ENCODE measurements at places on chromosomes 16 and 17.

GRCh38 chr16:6153901-6154300 lies 1056.3 kb upstream of the EEF2KMT start:
- DNase-seq = no peak

- DNase-seq = no peak
Measured at GRCh38 chr16:11245988-11246387, 10.0 kb downstream of the SOCS1 start.

GRCh38 chr16:19210968-19211367 lies 42.9 kb downstream of the SYT17 start:
- DNase-seq = no peak

GRCh38 chr16:81273223-81273950 lies 34.9 kb downstream of the BCO1 start:
- no peak for DNase-seq

DNA sequence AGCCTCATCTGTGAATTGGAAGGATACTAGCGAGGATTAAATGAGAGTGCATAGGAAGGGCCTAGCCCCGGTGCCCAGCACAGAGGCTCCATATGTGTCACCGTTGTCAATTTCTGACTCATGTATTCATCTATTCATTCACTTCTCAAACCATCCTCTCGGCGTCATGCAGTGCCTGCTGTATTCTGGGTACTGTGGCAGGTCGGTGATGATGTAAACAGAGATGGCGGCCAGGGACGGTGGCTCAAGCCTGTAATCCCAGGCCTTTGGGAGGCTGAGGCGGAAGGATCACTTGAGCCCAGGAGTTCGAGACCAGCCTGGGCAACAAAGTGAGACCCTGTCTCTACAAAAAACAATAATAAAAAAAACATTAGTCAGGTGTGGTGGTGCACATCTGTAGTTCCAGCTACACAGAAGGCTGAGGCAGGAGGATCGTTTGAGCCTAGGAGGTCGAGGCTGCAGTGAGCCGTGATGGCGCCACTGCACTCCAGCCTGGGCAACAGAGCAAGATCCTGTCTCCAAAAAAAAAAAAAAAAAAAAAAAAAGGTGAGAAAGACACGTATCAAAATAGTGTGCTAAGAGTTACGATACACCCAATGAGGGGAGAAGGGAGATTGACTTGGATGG lies 4.3 kb upstream of the PPP1R1B start:
- DNase-seq = no peak

- DNase-seq = no peak
Measured at GRCh38 chr17:31067691-31068184, 27.0 kb upstream of the NF1 start.

DNA sequence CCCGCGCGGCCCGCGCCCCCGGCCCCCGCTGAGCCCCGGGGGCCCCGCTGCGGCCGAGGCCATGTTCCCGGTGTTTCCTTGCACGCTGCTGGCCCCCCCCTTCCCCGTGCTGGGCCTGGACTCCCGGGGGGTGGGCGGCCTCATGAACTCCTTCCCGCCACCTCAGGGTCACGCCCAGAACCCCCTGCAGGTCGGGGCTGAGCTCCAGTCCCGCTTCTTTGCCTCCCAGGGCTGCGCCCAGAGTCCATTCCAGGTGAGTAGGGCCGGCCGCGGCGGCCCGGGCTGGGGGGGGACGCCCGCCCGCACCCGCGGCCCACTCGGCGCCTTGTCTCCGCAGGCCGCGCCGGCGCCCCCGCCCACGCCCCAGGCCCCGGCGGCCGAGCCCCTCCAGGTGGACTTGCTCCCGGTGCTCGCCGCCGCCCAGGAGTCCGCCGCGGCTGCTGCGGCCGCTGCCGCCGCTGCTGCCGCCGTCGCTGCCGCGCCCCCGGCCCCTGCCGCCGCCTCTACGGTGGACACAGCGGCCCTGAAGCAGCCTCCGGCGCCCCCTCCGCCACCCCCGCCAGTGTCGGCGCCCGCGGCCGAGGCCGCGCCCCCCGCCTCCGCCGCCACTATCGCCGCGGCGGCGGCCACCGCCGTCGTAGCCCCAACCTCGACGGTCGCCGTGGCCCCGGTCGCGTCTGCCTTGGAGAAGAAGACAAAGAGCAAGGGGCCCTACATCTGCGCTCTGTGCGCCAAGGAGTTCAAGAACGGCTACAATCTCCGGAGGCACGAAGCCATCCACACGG lies 504 bp downstream of the MAZ start:
- DNase-seq = peak; percentile 60

- DNase-seq = no peak
Measured at GRCh38 chr16:47067203-47067602, 76.5 kb downstream of the NETO2 start.

DNA sequence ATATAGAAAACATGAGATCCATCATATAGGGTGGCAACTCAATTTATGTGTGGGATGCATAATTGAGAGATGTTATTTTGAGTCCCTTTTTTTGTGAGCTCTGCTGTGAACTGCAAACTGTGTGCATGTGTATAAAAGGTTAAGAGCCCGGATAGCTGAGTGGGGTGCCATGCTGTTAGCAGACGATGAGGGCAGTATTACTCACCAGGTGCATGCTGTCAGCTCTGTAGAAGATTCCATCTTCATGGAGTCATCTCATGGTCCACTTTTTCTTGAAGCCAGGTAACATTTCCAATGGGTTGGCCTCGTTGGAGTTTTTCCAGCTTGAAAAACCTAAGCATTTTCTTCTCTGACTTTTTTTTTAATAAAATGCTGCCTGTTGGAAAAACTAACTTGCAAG lies 43.0 kb upstream of the RHBDL3 start:
- no peak for DNase-seq

DNA sequence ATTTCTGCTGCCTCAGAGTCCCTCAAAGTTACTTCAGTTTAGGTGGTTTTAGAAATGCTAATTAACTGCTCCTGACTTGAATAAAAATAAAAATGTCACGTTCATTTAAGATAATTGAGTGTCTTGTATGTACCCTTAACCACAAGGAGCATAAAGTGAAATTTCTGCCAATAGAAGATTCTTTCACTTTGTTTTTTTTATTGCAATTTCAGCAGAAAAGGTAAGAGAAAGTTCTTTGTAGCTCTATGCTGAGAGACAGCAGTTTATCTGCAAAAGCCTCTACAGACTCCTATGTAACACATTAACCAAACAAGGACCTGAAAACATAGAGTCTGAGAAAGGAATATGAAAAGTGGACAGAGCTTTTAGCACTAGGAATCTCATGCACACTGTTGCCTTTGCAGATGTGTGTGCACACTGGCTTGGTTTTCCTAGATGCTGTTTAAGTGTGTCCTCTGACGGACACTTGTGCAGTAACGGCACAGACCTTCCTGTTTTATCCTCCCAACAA lies 11.6 kb downstream of the ARHGAP44 start:
- no peak for DNase-seq

- no peak for DNase-seq
Measured at GRCh38 chr17:44801880-44802279, 28.2 kb downstream of the GJC1 start.

- DNase-seq = no peak
Measured at GRCh38 chr16:13587181-13587580, 332.8 kb upstream of the ERCC4 start.

- no peak for DNase-seq
Measured at GRCh38 chr17:17837380-17837821, 615 bp upstream of the SREBF1 start.

GRCh38 chr17:79946352-79947231 lies 89.1 kb downstream of the TBC1D16 start:
- no peak for DNase-seq

DNA sequence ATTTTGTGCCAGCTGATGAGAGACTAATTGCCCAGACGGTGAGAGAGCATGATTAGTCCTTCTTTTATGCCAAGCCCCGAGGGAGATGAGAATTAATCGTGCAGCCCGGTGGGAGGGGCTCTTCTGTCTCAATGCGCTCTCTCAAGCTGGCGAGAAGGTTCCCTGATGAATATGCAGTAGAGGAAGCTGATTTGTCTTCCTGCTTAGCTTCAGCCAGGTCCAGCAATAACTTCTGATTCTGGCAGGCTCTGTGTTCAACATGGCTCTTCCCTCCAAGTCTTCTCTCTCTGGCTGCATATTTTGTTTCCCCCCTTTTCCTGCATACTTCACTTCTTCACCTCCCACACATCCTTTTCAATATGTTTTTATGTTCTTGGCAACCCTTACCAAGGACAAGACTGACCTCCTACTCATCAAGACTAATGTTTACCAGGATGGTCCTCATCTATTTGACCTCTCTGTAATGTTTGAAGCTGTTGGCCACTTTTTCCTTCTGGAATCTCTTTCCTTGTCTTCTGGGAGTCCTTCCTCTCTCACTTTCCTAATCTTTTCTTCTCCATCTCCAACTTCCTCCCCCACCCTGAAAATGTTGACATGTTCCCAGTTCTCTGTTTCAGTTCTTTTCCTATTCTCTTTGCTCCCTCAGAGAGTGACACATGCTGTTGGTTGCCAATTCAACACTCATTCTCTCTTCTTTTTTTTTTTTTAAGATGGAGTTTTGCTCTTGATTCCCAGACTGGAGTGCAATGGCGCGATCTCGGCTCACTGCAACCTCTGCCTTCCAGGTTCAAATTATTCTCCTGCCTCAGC lies 33.1 kb downstream of the ARL4D start:
- DNase-seq = no peak

DNA sequence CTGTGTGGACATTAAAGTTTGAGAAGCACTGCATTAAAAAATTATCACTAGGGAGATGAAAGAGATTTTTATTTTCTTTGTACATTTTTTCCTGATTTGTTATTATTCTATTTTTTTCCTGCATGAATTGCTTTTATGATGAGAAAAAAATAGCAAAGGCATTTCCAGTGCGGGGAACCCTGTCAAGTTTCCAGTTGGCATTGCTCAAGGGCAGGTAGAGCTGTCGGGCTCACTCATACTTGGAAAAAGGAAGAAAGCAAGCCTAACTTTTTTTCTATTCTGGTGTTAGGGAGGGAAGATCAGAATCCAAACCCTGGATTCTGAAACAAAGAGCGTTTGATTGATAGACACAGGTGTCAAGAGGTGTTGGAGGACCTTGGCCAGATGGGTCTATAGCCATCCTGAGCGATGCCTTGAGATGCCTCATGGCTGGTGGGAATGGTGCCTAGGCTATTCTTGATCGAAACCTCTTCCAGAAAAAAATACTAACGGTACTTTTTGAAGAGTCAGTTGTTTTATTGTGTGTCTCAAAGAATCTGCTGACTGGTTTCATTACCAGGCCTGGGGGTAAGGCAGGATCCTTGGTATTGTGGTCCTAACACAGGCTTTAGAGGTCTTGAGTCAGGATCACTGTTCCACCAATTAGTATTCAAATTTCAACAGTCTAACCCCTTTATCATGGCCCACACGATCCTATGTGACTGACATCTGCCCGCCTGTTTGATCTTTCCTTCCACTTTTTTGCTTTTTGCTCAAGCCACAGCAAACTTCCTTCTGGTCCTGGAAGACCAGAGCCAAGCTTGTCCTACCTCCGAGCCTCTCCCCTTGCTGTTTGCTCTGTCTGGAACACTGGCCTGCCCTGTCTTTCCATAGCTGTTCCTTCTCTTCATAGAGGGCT lies 20.1 kb downstream of the SNX29 start:
- DNase-seq = no peak

GRCh38 chr17:74528491-74529199 lies 2.6 kb downstream of the CD300LB start:
- no peak for DNase-seq

DNA sequence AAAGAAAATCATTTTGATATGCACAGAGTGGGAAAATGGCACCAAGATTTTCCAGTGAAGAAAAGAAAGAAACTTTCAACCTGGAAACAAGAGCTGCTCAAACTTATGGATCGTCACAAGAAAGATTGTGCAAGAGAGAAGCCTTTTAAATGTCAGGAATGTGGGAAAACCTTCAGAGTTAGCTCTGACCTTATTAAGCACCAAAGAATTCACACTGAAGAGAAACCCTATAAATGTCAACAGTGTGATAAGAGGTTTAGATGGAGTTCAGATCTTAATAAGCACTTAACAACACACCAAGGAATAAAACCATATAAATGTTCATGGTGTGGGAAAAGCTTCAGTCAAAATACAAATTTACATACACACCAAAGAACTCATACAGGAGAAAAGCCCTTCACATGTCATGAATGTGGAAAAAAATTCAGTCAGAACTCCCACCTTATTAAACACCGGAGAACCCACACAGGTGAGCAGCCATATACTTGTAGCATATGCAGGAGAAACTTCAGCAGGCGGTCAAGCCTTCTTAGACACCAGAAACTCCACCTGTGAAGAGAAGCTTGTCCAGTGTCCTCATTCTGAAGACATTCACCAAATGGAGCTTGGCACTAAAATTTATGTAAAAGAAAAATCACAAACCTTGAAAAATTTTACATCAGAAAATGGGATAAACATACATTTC lies 12.2 kb downstream of the ZNF75A start:
- DNase-seq = no peak

- DNase-seq = no peak
Measured at GRCh38 chr17:81097134-81097942, 62.4 kb downstream of the BAIAP2 start.

DNA sequence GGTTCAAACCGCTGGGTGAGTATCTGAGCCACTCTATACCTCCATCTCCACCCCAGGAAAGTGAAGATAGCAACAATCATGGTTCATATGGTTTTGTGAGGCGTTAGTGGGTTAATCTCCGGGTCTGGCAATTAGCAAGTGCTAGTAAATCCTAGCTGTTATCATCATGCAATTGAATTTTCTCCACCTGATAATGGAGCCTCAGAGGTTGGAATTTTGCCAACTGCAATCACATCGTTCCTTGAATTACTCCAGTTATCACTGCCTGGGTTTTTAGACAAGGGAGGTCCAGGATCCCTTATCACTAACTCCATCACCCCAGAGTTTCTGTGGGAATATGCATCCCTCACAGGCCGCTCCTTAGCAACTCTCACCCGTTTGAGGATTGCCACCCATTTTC lies 311.5 kb downstream of the RBFOX1 start:
- DNase-seq = no peak

DNA sequence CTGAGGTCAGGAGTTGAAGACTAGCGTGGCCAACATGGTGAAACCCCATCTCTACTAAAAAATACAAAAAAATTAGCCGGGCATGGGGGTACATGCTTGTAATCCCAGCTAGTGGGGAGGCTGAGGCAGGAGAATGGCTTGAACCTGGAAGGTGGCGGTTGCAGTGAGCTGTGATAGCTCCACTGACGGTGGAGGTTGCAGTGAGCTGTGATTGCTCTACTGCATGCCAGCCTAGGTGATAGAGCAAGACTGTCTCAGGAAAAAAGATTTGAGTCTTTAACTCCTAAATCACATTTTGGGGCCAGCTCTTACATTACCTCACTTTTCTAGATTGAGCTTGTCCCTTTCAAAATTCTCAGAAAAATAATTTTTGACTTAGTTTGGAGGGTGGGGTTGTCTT lies 15.2 kb downstream of the VMP1 start:
- DNase-seq = no peak

DNA sequence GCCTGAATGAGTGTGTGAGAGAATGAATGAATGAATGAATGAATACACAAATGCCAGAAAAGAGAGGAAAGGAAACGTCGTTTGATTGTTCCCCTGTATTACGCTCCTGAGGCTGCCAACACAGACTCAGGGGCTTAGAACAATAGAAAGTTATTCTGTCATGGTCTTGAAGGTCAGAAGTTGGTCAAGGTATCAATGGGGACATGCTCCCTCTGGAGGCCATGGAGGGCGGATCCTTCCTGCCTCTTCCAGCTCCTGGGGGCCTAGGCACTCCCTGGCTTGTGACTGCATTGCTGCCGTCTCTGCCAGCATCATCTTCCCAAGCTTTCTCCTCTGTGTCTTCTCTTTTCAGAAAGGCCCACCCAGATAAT lies 1.5 kb upstream of the SLC38A8 start:
- DNase-seq = no peak
